ENCODE measurements at places on chromosomes 12 and 14. TPM values are rescaled to one million over a fixed set of nuclear protein-coding genes. Genes with fewer than 3 reads are reported as not detected.

- peak; percentile 26 for ATAC-seq
Measured at GRCh38 chr14:52272375-52272774, 4.9 kb downstream of the PTGDR start.

- ATAC-seq = peak; percentile 49
Measured at GRCh38 chr12:106987846-106988245, 900 bp upstream of the MTERF2 start.

GRCh38 chr12:122102331-122102730, 23.8 kb downstream of the MLXIP start:
- ATAC-seq = no peak

DNA sequence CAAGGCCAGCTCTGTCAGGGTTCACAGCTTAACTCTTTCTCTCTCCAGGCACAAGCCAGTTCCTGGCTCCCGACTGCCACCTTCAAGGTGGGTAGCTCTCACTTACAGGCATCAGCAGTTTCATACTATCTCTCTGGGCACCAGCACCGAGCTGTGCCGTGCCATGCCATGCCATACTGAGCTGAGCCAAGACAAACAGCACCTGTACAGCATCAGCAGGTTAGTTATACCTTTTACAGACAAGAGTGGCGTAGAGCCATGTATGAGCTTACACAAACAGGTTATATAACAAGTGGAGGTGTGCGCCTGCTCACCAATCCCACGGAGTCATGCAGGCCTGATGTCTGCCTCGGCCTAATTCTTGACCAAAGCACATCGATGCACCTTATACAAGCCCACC, 1098.7 kb downstream of the AACS start:
- no peak for ATAC-seq

DNA sequence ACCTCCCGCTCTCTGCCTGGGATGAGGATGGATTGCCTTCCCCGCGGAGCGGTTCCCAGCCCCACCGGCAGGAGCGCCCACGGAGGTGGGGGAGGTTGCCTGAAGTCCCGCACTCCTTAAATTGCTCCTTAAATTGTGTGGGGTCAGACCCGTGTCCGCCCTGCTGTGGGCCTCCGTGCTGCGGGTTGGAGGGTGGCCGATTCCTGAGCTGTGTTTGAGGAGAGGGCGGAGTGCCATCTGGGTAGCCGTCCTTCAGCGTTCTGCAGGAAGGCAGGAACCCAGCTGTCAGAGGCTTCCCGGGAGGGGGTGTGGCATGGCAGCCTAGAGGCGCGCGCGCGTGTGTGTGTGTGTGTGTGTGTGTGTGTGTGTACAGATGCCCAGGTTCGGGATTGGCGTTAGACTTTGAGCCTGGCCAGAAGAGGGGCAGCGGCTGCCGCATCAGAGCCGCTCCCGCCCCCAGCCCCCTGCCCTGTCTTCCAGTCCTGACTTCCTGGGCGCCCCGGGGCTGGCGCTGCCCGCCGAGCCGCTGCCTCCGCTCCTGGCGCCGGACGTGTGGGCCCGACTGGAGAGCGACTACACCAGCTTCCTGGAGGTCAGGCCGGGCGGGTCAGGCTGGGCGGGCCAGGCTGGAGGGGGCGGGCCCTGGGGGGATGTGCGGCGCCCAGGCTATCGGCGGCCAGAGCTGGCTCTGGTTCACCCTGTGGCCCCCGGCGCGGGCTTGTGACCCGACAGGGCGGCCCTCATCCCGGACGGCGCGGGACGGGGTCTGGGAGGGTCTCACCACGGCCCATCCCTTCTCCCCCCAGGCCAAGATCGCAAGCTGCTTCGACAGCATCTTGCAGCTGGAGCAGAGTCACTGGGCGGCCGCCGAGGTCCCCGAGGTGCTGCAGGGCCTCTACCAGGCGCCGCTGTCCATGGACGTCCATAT, 9.2 kb downstream of the EXOC3L4 start:
- peak; percentile 48 for ATAC-seq

- ATAC-seq = no peak
Measured at GRCh38 chr12:5884285-5884684, 60.8 kb downstream of the ANO2 start.

- ATAC-seq = no peak
Measured at GRCh38 chr12:71218616-71219015, 60.8 kb upstream of the TSPAN8 start.

PLEKHD1 gene
- total RNA-seq = not detected

NRIP2 gene
- total RNA-seq = 0.08 TPM

OTUB2 gene
- 5.5 TPM for total RNA-seq

Measured in esophagus mucosa (tissue), 1 donor.